ENCODE measurements at places on chromosomes 5 and 9.

GRCh38 chr5:150580917-150581316 lies 59.5 kb upstream of the SYNPO start:
- DNase-seq = no peak

- DNase-seq = no peak
Measured at GRCh38 chr9:98701576-98701975, 7.2 kb downstream of the GABBR2 start.

DNA sequence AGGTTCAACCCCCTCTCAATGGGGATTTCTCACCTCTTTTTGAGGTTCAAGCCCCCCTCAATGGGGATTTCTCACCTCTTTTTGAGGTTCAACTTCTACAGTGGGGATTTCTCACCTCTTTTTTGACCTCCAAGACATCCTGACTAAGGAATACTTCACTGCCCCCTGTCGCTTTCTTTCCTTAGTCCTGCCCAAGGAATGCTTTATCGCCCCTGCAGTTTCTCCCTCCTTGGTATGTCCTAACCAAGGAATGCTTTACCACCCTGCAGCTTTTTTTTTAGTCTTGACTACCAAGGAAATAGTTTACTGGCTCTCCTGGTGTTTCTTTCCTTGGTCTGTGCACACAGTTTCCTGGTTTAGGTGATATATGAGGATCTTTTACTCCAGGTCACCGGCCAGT lies 9.6 kb upstream of the IRGM start:
- DNase-seq = no peak

DNA sequence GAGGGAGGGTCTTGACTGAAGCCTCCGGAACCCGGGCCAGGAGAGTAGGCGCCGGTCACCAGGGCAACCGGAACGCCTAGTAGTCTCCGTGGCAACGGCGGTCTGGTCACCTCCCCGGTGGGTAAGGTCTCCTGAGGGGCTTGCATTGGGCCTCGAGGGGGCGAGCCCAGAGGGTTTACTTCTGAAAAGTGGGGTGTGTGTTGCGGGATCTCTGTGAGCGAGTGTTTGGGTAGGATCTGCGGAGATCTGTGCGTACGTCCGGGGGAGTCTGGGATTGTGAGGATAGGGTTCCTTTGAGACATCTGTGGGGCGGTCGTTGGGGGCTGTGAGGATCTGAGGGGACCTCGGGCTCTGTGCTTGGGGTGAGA lies at the start of gene FAM221B:
FAM221B (minus strand) TSS at position 17 of the 368 bp plus-strand sequence. CDS start 2,571 bp downstream, outside the sequence.
- DNase-seq = no peak

- DNase-seq = no peak
Measured at GRCh38 chr5:134267366-134268018, 41.6 kb upstream of the PPP2CA start.

GRCh38 chr5:8613078-8613685 lies 744.2 kb downstream of the MTRR start:
- no peak for DNase-seq

DNA sequence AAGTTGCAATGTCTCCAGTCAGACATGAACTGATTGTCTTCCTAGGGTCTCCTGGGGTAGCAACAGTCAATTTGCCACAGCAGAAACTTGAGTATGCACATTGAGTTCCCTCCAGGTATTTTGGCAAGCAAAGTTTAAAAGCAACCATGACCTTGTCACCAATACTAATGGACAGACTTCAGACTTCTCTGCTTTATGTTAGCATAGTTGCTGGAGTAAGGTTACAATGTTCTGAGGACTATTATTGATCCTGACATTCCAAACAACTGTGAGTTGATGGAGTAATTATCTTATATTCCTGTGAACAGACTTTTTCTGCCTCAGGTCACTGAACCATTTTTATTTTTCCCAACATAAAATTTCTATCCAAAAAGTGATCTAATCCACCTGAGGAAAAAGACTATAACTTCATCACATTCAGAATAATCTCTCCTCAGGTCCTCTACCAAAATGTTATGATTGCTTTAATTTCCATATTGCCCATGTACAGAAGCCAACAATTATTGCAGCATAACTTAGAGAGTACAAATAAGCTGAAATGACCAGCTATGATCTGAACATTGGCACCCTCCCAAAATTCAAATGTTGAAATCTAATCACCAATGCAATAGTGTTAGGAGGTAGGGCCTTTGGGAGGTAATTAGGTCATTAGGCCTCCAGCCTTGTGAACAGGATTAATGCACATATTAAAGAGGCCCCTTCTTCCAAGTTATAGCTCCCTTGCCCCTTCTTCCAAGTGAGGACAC lies 228.3 kb downstream of the PDE4D start:
- no peak for DNase-seq

DNA sequence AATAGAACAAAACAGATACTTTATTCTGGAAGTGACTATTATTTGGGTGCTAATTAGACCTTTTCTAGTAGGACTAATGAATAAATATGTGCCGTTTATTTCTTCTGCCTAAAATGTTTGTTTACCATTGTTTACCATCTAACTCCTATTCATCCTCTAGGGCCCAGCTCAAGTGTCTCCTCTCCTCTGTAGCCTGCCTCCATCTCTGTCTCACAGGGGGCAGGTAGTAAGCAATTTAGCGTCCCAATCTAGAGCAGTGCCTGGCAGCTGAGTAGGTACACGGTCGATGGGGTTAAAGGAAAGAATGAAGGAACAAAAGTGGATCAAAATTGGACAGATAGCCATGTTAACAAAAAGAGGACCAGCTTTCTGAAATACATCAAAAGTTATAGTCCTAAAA lies 230.9 kb downstream of the SLF1 start:
- DNase-seq = no peak

DNA sequence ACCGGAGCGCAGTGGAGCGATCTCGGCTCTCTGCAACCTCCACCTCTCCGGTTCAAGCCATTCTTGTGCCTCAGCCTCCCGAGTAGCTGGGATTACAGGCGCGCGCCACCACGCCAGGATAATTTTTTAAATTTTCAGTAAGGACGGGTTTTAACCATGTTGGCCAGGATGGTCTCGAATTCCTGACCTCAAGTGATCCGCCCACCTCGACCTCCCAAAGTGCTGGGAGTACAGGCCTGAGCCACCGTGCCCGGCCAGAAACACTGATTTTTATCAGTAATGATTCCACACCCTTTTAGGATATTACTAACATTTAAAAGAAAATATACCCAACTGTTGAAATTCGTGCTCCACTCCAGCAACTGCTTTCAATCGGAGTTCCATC lies 464 bp upstream of the FAM151B start:
- DNase-seq = no peak

- DNase-seq = no peak
Measured at GRCh38 chr9:92616655-92617111, 53.2 kb downstream of the IPPK start.

GRCh38 chr5:98585661-98586310 lies 187.7 kb upstream of the RGMB start:
- no peak for DNase-seq

- DNase-seq = no peak
Measured at GRCh38 chr9:108117306-108117705, 627.7 kb upstream of the KLF4 start.

DNA sequence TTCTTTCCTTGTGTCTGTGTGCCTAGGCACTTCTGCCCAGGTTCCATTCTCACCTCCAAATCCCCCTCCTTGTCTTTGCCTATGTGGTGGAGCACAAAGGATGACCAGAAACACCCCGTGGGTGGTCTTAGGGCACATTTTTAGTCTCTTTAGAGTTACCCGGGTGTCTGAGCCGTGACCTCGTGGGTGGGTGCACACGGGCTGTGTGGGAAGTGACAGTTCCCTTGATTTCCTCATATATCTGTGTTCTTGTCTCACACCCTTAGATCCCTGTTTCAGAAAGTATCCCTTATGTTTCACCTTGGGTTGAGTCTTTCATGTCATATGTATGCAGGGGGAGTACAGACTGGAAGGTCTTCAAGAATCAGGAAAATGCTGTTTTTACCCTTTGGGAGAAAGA lies 13.4 kb upstream of the SMIM32 start:
- DNase-seq = no peak

GRCh38 chr5:66788556-66788955 lies 192.4 kb downstream of the MAST4 start:
- no peak for DNase-seq

DNA sequence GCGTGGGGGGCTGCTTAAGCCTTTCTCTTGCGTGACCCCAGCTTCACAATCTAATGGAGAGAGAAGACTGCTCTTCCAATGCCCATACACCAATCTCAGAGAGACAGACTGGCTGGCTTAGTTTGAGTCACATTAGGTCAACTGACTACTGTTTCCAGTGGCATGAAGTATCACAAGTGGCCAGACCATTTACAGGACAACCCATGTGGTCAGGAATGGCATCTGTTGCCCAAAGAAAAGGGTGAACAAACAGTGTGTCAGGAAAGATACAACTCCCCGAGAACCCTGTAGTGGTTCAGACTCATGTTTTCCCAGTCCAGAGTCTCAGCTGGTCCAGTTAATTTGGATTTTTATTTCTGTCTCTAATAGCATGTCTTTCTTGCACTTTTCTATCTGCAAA lies 177.4 kb upstream of the IL12B start:
- no peak for DNase-seq

DNA sequence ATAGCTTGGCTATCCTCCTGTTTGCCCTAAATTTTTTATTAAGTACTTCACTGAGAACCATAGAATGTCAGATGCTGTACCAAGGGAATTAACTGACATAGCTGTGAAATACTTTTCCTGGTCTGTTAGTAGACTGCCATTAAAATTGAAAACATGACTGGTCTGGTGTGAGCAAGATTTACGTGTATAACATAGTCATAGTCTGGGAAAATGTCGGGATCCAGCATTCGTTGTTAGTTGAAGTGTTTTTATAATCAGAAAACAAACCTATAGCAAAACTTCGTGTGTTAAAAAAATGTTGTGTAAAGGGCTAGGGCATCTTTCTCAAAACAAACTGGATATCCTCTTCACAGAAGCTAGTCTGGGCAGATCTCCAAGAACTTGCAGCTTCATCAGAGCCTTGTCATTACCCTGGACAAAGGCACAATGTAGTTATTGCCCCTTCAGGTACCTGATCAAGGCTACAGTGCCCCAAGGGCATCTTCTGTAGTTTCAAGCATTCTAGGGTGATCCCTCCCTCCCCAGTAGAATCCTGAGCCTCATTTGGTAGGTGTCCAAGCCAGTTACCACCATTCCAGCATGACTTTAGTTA lies 454.2 kb upstream of the SGCD start:
- no peak for DNase-seq

- no peak for DNase-seq
Measured at GRCh38 chr5:109692852-109693251, 3.1 kb downstream of the MAN2A1 start.

GRCh38 chr5:91123901-91124300 lies 259.2 kb downstream of the ARRDC3 start:
- no peak for DNase-seq

- DNase-seq = no peak
Measured at GRCh38 chr5:173772384-173773059, 115.6 kb upstream of the CPEB4 start.

DNA sequence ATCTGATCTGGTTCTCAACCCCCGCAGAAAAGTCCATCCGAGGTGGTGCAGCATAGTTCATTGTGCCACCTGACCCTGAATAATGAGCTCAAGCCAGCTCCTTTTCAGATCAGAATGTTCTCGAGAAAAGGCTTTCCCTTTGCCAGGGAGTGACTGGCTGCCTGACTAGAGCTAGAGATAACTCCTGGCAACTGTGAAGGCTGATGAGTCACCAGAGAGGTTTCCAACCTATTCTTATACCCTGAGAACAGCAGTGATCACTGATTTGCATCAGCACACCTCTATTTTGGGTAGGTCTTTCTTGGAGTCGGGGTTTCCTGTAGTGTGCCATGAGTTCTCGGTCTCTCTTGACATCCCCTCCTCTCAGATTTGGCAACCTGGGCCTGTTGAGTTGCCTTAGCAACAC lies 127.9 kb downstream of the PIK3R1 start:
- DNase-seq = no peak

DNA sequence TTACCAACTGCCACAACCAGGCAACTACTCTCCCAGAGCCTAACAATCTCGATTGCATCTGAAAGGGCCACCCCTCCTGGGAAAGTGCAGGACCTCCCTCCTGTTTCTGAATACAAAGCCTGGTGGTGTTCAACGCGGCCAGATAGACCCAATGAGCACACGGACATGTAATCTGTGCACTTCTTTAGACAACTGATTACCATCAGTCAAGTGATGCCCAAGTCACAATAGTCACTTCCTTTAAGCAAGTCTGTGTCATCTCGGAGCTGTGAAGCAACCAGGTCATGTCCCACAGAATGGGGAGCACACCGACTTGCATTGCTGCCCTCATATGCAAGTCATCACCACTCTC lies 739 bp downstream of the C9orf72 start:
- peak; percentile 36 for DNase-seq

GRCh38 chr9:126108240-126108639 lies 218.4 kb upstream of the MVB12B start:
- no peak for DNase-seq

GRCh38 chr5:99054972-99055371 lies 126.2 kb upstream of the CHD1 start:
- DNase-seq = no peak

GRCh38 chr5:178207183-178207916 lies 3.0 kb downstream of the HNRNPAB start:
- DNase-seq = no peak

DNA sequence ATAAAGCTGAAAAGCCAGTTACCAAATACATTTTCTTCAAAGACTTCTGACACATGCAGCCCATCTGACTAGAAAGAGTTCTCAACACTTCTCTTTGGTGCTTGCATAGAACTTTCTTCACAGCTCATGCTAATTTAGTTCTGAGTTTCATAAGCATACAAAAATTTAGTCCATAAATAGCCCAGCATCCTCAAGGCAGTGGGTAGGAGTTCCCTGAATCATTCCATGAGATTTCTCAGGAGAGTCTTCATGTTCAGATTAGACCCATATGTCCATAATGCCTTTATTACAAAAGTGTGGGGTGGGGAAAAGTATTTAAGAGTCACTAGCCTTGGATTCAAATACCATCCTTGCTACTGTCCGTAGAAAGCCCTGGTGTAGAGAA lies 290.2 kb upstream of the RGMB start:
- DNase-seq = no peak

All from left renal pelvis (tissue), 4 donors.